ENCODE measurements at places on chromosomes 3 and 15. TPM values are rescaled to one million over a fixed set of nuclear protein-coding genes. Genes with fewer than 3 reads are reported as not detected.

DNA sequence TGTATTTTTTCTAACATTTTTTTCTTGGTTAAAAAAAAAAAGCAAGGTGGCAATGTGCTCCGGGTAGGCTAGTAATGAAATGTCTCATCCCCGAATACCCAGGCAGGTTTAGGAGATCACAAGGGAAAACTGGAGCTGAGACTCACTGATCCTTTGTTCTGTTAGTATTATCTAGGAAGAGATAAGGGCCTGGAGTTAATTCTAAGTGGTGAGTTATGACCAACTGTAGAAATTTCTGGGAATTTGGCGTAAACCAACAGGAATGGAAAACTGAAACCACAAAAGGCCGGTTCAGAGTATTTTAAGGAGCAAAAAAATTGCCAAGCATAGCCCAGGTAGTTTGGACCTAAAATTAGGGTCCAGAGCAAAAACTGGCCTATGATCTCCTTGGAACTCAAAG lies 12.4 kb downstream of the PPM1M start:
- peak overlapping the region; percentile 97 for H3K27ac ChIP-seq
- H3K4me3 ChIP-seq, result no peak overlapping the region
- no peaks in the 10 kb centered on the region for H3K27me3 ChIP-seq

- H3K27ac ChIP-seq, result peak overlapping the region; percentile 9
- H3K36me3 ChIP-seq, result no peaks in the 10 kb centered on the region
- H3K4me1 ChIP-seq, result peaks cover 18% of the 10 kb centered on the region
- H3K27me3 ChIP-seq, result peaks cover 36% of the 10 kb centered on the region
Measured at GRCh38 chr3:171813897-171814460, 3.7 kb upstream of the PLD1 start.

DNA sequence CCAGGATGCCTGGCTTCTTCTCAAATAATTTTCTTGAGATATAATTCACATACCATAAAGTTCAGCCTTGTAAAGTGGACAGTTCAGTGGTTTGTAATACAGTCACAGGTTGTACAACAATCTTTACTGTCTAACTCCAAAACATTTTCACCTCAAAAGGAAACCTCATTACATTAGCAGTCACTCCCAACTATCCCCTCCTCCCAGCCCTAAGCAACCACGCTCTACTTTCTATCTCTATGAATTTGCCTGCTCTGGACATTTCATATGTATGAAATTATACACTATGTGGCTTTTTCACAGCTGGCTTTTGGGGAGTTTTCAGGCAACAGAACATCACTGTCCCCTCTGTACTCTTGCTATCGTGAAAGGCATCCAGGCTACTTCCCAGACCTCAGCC lies 17.5 kb downstream of the TGM5 start:
- H3K36me3 ChIP-seq, result no peaks in the 10 kb centered on the region
- H3K27ac ChIP-seq, result no peak overlapping the region
- H3K4me1 ChIP-seq, result peaks cover 20% of the 10 kb centered on the region
- no peak overlapping the region for H3K4me3 ChIP-seq
- peaks cover 5% of the 10 kb centered on the region for H3K27me3 ChIP-seq
- DNase-seq, result no peak

- H3K4me3 ChIP-seq, result no peak overlapping the region
- no peaks in the 10 kb centered on the region for H3K27me3 ChIP-seq
- no peak for DNase-seq
- peaks cover 15% of the 10 kb centered on the region for H3K36me3 ChIP-seq
- no peak overlapping the region for H3K27ac ChIP-seq
Measured at GRCh38 chr3:184239708-184240107, 9.1 kb downstream of the ALG3 start.

Gene FANCD2OS
- not detected for total RNA-seq

Gene CFAP20DC
- 2.4 TPM for total RNA-seq
